T1000 (cell line): ENCODE measurements at places on chromosomes 1 and 21.

DNA sequence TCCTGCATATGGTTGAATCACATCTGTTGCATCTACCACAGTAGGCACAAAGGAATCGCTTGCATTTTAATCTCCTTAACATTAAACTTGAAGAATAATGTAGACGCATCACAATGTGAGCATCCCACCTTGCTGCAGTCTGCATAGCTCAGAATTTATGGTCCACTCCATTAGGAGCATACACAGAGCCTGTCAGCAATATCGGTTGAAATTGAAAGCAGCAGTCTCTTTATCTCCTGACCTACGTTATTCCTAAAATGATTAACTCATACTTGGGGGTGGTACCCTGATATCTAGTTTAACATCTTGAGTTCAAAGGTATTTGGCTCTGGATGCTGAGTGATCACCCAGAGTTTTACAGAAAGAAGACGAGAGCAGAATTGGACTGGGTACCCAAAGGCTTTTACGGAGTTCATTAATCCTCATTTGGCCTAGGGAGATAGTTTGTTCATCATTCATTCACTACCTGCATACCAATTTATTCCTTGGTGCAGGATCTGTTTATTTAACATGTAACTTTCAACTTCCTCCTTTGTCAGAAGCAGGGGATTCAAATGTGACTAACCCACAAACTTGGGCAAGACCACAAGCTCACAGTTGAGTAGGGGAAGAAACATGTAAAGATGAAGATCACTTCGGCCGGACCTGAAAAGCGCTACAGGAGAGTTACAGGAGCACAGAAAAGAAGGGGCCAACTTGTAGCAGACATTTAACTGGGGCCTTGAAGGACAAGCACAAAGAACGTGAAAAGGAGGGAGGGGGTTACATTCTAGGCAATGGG is 187.9 kb downstream of the DAB1 start:
- no peak for DNase-seq

DNA sequence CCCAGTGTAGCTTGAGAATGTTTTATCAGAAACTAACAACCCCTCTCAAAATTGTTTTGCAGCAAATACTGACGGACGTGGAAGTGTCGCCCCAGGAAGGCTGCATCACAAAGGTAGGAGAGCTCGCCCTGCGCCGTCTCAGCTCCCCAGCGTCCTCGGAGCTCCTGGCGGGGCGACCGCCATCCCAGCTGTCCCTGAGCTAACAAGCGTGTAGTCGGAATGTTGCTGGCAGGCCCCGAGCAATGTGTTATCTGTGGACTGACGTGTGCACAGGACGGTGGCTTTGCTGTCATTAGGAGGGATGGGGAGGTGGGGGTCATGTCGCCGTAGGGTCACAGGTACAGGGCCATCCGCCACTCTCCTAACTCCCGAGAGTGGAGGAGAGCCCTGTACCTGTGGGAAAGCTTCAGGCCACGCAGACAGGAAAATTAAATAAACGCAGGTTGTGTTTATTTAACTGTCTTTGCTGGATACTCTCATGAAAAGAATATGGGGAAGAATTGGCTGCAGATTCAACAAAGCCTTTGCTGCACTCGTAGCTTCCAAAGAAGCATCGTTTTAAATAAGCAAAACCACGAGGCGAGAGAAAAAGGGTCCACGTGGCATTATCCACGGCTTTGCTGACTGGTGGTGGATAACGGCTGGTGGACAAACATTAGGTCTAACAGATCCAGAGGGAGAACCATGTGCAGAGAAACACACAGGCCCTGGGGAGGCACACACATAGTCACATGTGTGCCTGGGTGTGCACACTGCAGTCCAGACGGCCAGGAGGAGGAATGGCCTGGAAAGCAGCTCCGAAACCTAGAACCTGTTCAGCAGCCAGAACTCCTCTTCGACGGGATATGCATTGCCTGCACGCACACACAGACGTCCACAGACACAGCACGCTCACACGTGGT is 175.3 kb downstream of the PRDM16 start:
- no peak for DNase-seq

GRCh38 chr1:157310401-157310800 is 172.2 kb upstream of the ETV3 start:
- no peak for DNase-seq

GRCh38 chr21:35086357-35086756 is 37.3 kb upstream of the RUNX1 start:
- DNase-seq, result no peak

DNA sequence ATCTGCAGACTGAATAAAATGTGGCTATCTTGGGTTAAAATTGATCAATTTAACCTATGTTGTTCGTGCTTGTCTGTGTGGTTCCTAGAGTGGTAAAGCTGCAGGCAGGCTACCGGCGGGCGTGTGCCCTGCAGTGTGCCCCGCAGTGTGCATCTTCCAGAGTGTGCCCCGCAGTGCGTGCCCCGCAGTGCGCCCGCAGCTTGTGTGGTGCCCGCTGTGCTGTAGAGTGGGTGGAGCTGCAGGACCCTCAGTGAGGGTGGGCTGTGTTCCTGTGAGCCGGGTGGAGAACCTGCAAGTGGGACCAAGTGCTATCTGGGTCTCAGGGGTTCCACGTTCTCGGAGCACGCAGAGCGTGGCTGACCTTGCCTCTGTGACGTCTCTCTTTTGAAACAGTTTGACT is 10.7 kb downstream of the RRP1 start:
- DNase-seq, result no peak

DNA sequence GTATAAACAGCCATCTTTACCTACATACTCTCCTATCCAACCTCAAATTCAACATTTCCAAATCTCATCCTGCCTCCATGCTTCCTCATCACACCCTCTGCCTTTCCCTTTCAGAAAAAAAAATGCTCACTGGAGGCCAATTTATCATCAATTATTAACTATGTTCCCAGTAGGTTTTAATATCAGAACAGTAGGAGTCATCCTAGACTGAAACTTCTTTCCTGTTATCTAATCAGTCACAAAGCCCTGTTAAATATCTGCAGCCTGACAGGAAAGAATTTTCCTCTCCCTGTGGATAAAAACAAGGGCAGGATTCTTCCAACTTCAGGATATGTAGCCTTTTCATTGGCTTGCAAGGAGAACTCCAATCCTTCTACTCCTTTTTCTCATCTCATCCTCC is 28.4 kb downstream of the EGLN1 start:
- DNase-seq, result no peak

DNA sequence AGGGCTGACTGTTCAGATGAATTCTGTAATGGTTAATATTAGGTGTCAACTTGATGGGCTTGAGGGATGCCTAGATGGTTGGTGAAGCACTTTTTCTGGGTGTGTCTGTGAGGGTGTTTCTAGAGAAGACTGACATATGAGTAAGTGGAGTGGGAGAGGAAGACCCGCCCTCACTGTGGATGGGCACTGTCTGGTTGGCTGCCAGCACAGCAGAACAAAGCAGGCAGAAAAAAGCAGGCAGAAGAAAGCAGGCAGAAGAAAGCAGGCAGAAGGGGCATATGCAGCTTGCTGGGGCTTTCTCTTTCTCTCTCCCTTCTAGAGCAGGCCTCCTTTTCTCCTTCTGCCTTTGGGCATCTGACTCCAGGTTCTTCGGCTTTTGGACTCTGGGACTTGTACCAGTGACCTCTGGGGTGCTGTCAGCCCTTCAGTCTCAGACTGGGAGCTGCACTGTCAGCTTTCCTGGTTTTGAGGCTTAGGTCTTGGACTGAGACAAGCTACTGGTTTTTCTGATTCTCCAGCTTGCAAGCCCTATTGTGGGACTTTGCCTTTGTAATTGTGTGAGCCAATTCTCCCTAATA is 42.9 kb upstream of the CD2 start:
- DNase-seq, result no peak

- DNase-seq, result no peak
Measured at GRCh38 chr1:20726118-20726911, 6.2 kb downstream of the SH2D5 start.

GRCh38 chr1:205782627-205783432 is 7.5 kb upstream of the RAB29 start:
- no peak for DNase-seq

DNA sequence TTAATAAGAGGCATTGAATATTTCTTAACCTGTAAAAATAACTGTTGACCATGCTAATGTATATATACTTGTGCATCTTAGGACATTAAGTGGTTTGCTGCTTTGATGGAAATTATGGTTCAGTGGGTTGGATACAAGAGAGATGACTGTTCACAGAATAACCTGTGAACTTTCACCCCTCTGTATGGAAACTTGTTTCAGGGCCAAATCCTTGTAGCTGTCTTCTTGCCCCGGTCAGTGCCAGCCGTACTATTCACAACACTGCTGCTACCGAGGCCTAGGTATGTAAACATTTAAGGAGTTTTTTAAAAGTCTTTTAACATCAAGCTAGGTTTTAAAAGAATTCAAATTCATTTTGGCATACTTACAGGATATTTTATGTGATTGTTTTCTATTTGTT is 16.1 kb downstream of the DONSON start:
- DNase-seq, result no peak

- DNase-seq, result no peak
Measured at GRCh38 chr1:54565113-54565501, 17.1 kb downstream of the ACOT11 start.

DNA sequence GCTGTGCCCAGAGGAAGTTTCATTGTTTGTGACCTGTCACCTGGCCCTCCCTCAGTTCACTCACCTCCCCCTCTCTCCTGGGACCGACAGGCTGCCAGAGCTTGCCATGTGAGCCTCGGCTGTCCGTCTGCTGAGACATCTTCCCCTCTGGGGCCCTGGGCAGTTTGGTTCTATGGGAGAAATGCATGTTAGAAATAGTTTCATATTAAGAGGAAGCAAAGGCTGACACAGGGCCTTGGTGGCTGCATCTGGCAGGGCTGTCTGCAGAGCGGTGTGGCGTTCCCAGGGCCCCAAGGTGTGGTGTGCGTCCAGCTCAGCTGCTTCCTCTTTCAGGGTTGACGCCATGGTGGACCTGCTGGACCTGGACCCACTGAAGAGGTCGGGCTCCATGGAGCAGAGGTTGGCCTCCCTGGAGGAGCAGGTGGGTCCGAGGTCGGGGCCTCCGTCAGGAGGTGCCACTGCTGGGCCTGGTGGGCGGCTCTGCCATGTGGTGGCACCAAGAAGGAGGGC is 31.9 kb upstream of the LRRC3 start:
- DNase-seq, result no peak

DNA sequence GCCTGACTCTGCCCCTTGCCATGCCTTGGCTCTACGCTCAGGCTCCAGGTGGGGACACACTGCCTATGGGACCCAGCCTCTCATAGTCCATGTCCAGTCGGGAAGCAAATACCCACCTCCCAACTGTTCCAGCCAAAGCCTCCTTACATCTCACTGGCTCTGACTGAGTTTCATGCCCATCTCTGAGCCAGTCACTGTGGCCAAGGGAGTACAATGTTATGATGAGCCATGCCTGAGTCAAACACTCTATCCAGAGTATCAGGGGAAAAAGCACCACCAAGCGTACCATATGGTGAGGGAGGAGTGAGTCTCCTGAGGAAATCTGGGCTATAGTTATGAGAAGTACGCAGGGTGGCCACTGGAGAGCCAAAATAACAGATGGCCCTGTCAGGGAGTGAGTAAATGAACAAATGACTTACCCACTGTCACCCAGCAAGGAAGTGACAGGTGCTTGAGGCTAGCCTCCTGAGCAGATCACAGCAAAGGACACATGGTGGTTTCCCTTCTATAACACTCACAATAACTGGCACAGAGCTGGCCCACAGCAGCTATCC is 236.6 kb upstream of the GJB5 start:
- DNase-seq, result no peak

- no peak for DNase-seq
Measured at GRCh38 chr1:108209456-108210108, 9.4 kb upstream of the SLC25A24 start.

- DNase-seq, result no peak
Measured at GRCh38 chr1:84689514-84690396, 506 bp downstream of the SSX2IP start.

DNA sequence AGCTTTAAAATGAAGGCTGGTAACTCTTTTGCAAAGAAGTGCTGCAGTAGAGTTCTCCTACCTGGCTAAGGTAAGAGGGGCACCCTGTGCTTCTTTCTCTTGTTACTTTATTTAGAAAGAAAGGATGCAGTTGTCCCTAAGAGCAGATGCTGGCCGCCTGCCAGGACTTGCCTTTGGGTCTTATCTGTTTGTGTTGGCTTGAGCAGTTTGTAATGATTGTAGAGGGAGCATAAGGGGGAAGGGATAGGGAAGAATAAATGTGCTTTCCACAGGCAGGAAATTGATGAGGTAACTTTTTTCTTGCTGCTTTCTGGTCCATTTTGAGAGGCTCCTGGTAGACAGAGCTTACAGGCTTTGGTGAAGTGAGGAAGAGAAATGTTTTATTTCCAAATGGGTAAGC is 229.6 kb downstream of the HHAT start:
- no peak for DNase-seq

DNA sequence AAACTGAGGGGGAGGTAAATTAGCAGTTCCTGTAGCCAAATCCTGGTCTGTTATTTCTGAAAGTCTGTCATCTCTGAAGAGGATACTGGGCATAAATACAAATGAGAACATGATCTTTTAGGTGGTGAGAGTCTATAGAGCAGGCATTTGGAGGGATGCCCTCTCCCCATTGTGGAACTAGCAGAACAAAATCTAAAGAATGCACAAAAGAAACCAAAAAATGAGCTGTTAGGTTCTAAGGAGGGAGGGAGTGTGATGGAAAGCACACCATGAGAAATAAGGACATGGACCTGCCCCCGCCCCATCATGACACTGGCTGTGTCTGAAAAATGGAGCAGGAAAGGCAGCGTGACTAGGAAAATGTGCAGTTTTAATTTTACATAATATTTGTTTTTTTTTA is 262.0 kb downstream of the KIF26B start:
- DNase-seq, result no peak

GRCh38 chr1:22731924-22732720 is 21.5 kb downstream of the EPHB2 start:
- no peak for DNase-seq

GRCh38 chr1:21706151-21706835 is 37.1 kb upstream of the RAP1GAP start:
- no peak for DNase-seq

DNA sequence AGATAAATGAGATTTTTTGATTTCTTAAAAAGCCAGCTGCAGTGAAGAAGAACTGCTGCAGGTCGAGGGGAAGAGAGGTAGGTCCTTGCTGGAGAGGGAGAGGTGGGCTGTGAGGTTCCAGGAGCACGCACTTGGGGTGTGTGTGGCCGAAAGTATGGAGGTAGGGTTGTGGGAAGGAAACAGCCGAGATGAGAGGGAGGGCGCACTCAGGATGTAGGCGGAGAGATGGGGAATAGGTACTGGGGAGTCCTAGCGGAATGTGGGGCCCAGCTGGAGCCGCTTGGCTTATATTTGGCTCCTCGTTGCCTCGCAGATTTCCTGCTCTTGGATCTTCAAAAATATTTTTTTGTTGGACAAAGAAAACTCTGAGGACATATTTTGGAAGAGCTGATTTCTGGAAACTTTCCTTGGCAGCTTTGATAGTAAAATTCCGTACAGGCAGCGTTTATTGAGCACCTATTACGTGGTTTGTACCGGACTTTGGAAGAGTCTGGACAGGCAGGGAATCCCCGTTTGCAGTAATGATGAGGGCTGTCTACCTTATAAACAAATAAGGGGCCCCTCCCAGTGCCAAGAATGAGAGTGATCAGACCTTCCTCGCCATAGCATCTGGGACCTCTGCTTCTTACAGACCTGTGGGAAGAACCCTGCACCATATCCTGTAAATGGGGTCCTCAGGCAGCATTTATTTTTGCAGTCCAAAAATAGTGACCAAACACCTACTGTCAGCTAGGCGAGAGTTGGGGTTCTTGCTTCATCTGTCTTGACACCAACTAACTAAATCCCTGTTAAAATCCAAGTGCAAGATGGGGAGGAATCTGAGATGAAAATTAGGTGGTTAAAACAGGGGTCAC is 1.5 kb downstream of the LRRC8D start:
- no peak for DNase-seq

- DNase-seq, result no peak
Measured at GRCh38 chr1:46761740-46762139, 37.1 kb upstream of the CYP4B1 start.
